ENCODE measurements at places on chromosomes 7 and 10. TPM values are rescaled to one million over a fixed set of nuclear protein-coding genes. Genes with fewer than 3 reads are reported as not detected.

ACTL6B gene
- total RNA-seq, result not detected

INMT gene
- 1.8 TPM for total RNA-seq

DNA sequence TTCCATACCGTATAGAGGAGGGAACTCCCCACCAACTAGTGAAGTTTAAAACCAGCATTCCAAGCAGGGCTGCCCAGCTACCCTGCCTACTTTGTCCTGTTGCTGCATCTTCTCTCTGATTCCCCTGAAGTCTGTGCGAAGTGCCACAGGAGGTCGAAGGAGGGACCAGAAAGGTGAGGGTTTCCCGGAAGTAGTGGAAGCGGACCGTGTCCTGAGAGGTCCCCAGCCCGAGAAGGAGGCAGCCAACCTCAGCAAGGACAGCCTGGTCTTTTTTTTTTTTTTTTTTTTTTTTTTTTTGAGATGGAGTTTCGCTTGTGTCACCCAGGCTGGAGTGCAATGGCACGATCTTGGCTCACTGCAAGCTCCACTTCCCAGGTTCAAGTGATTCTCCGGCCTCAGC is 671.9 kb upstream of the GALNT17 start:
- no peak overlapping the region for H3K27ac ChIP-seq
- H3K4me1 ChIP-seq, result peaks cover 27% of the 10 kb centered on the region
- no peak for DNase-seq
- no peaks in the 10 kb centered on the region for H3K36me3 ChIP-seq

- H3K4me3 ChIP-seq, result no peak overlapping the region
- no peak overlapping the region for H3K27ac ChIP-seq
- H3K36me3 ChIP-seq, result no peaks in the 10 kb centered on the region
- H3K4me1 ChIP-seq, result no peaks in the 10 kb centered on the region
Observed at GRCh38 chr7:94314413-94315410, 80.0 kb upstream of the COL1A2 start.

AKR1C4 gene
- not detected for total RNA-seq

GRCh38 chr7:25835197-25835596 is 316.8 kb upstream of the NFE2L3 start:
- no peaks in the 10 kb centered on the region for H3K36me3 ChIP-seq
- H3K4me1 ChIP-seq, result peaks cover 7% of the 10 kb centered on the region
- H3K27me3 ChIP-seq, result no peaks in the 10 kb centered on the region
- H3K4me3 ChIP-seq, result no peak overlapping the region
- H3K27ac ChIP-seq, result no peak overlapping the region

ZMIZ1 gene
- total RNA-seq, result 88.2 TPM

EEPD1 gene
- total RNA-seq, result 14.0 TPM

EBLN1 gene
- not detected for total RNA-seq

DNA sequence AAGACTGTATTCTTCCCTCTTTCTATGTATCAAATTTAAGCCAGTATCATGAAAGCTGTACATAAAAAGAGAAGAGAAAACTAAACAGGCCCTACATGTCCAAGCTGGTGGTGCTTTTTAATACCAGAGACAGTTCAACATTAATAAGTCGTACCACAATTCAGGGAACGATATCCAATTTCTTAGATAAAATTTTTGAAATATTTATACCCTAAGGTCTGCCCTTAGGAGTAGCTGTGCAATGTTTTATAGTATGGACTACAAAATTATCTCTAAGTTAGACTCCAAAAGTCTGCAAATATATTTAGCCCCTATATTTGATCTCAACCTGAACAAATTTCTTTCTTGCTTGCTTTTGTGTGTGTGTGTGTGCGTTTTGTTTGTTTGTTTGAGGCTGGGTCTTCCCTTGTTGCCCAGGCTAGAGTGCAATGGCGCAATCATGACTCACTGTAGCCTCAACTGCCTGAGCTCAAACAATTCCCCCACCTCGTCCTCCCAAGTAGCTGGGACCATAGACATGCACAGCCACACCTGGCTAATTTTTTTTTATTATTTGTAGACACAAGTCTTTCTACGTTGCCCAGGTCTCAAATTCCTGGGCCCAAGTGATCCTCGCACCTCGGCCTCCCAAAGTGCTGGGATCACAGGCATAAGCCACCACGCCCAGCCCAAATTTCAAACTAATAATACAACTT is 13.2 kb downstream of the ARHGAP19 start:
- H3K27ac ChIP-seq, result no peak overlapping the region
- H3K4me1 ChIP-seq, result peaks cover 20% of the 10 kb centered on the region
- no peak overlapping the region for H3K4me3 ChIP-seq
- H3K36me3 ChIP-seq, result no peaks in the 10 kb centered on the region

DNA sequence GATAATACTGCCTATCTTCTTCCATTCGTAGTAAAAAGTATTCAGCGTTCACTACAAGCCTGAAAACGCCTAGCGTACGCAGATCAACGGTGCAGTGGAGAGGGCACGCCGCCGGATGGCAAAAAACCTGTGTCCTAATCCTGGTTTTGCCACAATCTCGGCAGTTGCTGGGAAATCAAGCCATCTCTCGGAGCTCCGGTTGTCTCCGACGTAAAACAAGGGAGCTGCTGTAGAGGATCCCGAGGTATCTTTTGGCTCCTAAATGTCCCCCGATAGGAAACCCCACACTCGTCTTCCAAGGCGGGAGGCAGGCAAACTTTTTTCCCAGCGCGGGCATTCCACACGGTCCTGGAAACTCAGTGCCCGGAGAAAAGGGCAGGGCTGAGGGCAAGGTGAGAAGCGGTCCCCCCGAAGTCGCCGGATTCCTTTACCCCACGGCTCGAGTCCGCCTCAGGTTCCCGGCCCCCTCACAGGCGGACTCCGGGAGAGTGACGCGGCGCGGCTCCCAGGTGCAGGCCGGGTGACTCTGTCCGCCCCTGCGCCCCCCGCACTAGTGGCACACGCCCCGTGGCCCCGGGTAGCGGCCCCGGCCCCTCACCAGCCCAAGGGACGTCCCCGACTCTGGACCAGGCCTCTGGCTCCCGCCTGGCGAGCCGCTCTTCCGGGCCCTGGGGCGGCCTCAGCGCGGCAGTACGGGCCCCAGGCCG is 649 bp downstream of the IDE start:
- peaks cover 38% of the 10 kb centered on the region for H3K4me1 ChIP-seq
- H3K27ac ChIP-seq, result peak overlapping the region; percentile 90
- peak overlapping the region; percentile 79 for H3K4me3 ChIP-seq
- H3K27me3 ChIP-seq, result no peaks in the 10 kb centered on the region

- no peaks in the 10 kb centered on the region for H3K27me3 ChIP-seq
- H3K27ac ChIP-seq, result no peak overlapping the region
- H3K36me3 ChIP-seq, result no peaks in the 10 kb centered on the region
- no peak overlapping the region for H3K4me3 ChIP-seq
- H3K4me1 ChIP-seq, result peaks cover 66% of the 10 kb centered on the region
Observed at GRCh38 chr7:94300176-94300835, 94.4 kb upstream of the COL1A2 start.

GRCh38 chr10:28875549-28876081 is 198.3 kb downstream of the BAMBI start:
- H3K36me3 ChIP-seq, result no peaks in the 10 kb centered on the region
- H3K4me3 ChIP-seq, result no peak overlapping the region
- no peaks in the 10 kb centered on the region for H3K4me1 ChIP-seq
- no peak for DNase-seq

DNA sequence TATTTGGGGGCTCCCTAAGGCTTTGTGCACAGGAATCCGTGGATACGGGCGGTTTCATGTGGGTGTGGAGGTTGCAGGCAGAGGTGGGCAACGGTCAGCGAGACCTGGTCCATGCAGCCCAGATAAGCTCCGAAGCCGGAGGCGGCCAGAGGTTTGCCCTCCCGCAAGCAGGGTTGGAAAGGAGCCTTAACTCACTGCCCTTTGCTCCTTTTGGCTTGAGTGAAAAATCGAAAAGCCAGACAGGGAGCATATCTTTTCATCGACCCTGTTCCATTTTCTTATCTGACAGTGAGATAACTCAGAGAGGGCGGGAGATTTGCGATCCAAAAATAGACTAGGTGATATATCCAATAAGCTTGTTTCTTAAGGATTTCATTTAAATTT is 1.5 kb downstream of the GRM3 start:
- H3K27ac ChIP-seq, result no peak overlapping the region
- H3K36me3 ChIP-seq, result no peaks in the 10 kb centered on the region
- peaks cover 21% of the 10 kb centered on the region for H3K4me1 ChIP-seq
- no peak overlapping the region for H3K4me3 ChIP-seq
- no peak for DNase-seq
